ENCODE measurements at places on chromosomes 7 and 10.

GRCh38 chr7:92751902-92752901, 84.2 kb downstream of the CDK6 start:
- no peak for DNase-seq

- no peak for DNase-seq
Measured at GRCh38 chr7:19442016-19442785, 266.6 kb downstream of the POLR1F start.

DNA sequence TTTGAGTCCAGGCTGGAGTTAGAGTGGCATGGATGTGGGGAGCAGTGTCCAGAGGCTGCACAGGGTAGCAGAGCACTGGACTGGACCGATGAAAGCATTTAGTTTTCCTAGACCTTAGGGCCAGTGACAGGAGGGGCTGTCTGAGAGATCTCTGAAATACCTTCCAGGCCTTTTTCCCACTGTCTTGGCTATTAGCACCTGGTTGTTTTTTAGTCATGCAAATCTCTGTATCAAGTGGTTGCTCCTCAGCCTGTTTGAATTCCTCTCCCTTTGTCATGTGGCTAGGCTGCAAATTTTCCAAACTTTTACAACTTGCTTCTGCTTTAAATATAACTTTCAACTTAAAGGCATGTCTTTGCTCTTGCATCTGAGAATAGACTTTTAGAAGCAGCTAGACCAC, 504.3 kb upstream of the VSTM2A start:
- no peak for DNase-seq

DNA sequence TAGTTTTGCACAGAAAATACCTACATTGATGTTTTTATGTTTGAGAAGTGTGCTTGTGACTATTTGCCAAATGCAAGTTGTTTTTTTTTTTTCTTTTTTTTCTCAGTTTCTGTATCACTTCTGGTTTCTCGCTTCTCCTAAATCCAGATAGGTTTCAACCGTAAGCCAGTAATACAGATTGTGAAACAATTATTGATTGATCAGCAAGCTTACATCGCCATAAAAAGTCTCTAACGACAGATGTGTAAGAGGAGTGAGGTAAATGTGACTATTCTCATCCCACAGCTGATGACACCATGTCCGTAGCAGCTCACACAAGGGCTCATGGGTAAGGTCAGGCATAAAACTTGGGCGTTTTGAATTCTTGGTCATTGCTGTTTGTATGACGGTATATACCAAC, 202.8 kb upstream of the AKR1E2 start:
- DNase-seq: no peak

- no peak for DNase-seq
Measured at GRCh38 chr10:111996103-111996502, 187.5 kb downstream of the GPAM start.

DNA sequence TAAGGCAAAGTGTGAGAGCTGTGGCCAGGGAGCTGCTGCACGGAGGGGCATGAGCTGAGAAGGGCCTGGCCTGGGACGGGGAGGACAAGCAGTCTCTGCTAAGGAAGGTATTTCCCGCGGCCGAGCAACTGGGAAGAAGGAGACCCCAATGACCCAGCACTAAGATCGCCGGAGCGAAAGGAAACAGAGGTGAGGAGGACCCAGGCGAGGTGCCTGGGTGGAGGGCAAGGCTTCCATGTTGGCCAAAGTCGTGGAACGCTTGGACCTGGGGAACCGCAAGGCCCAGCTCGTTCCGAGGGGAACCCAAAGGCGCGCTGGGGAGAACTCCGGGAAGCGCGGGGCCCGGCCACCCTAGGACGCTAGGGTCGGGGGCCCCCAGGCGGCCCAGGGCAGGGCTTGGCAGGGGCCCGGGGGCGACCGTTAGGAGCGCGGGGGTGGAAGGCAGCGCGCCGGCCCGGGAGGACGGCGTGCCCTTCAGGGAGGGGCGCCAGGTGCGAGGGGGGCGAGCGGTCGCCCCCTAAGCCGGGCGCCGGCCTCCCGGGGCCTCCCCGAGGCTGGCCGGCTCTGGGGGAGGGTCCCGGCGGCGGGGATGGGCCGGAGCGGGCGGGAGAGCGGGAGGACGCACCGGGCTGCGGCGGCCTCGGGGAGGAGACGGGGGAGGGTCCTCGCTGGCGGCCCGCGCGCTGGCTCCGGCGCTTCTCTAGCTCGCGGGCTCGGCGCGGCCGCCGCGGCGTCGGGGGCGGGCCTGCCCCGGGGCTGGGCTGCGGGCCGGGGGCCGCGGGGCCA, 545 bp downstream of the GIGYF1 start:
- no peak for DNase-seq

DNA sequence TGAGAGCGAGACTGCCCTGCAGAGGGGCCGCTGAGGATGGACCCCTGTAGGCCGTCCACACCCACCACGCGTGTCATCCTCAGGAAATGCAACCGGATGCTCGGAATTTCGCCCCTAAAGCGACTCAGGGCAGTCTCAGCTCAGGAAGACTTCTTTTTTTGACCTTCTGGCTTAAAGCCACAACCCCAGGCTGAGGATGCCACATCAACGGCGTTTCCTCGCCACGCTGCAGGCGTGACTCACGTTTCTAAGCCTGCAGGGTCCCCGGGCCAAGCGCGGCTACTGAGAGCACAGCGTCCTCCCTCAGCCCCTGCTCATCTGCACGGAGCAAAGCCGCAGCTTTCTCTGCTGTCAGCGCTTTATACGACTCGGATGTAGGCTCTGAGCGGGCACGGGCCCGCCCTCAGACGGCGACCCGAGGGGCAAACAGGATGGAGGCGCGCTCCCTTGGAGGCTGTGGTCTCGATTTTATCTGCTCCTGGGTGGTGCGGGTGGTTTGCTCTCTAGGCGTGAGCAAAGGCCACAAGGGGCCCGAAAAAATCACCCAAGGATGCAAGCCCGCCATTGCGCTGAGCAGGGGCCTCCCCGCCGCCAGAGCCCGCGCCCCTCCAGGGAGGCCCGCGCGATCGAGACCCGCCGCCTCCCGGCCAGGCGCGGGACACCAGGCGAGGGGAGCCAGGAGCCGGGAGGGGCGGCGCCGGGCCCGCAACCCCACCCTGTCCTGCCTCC, 726 bp upstream of the INSIG1 start:
- no peak for DNase-seq

- DNase-seq: no peak
Measured at GRCh38 chr10:122051609-122052385, 62.8 kb downstream of the TACC2 start.

DNA sequence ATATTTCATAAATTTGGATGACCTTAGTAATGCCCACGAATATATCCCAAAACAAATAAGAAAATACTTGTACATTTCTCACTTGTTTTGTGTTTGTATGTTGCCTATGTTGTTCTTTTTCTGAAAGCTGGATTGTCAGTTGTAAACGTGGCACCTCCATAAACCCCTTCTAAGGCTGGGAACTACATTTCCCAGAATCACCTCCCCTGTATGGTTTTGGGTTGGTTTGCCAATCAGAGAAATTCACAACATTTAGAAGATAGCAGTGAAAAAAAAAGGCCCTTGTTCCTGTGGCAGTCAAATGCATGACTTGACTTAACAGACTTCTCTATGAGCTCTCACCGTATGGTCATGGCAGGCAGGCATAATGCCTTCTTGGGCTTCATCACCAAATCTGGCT, 676.3 kb upstream of the STEAP1 start:
- no peak for DNase-seq

DNA sequence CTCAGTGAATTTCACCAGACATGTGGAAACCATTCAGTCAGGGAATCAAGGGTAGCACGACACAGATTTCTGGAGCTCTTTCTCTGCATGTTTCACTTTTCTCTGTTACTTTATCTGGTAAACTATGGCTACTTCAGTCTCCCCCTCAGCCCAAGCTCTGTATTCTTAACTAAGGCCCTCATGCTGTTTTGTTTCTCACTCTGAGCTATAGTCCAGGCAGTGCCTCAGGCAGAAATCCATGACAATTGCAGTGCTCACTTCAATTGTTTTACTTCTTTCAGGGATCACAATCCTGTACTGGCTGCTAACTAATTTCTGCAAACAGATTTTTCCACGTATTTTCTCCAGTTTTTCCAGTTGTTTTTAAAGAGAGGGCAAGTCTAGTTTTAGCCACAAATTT, 1599.9 kb upstream of the LRRTM3 start:
- DNase-seq: no peak

- DNase-seq: no peak
Measured at GRCh38 chr10:21265622-21266021, 259.9 kb downstream of the SKIDA1 start.

DNA sequence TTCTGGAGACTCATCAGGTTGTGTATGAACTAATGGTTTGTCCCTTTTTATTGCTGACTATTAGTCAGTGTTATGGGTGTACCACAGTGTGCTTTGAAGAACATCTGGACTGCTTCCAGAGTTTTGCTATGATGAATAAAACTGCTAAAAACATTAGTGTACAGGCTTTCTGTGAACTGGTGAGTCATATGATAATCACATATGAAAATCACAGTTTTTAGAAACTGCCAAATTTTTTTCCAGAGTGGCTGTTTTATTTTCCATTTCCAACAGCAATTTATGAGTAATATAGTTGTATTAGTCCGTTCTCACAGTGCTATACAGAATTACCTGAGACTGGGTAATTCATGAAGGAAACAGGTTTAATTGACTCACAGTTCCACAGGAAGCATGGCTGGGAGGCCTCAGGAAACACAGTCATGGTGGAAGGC, 281.2 kb upstream of the VSTM2A start:
- DNase-seq: no peak

DNA sequence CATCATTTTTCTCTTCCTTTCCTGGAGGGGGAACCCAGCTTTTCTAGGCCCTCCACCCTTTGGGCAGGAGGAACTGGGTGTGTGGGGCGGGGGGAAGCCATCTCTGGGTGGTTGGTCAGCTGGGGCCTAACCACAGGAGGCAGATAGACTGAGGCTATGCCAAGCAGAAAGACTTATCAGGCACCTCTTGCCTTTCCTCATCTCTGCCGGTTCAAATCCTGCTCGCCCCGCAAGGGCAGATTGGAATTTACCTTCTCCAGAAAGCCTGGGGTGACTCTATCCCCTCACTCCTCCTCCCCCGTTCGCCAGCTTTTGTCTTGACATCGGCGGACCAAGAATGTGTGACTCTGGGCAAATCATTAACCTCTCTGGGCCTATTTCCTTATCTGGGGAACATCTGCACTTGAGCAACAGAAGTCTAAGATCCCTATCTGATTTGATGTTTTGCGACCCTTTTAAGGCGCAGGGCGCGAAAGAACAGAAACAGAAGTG, 584 bp upstream of the GARS1 start:
- DNase-seq: no peak

DNA sequence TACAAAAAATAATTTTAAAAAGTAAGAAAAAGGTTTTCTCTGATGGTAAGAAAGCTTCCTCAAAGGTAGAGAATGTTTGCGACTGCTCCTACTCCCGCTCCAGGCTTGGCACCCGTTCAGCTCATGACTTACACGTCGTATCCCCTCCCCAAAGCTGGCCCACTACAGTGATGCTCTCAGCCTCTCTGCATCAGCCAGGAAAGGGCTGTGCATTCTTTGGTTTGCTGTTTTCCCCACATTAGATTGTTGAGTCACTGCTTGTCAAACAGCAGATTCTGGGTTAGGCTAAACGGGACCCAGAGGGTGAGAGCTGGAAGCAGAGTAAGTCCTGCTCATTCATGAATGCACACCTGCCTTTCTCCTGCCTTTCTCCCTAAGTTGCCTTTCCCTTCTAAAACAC, 54.7 kb upstream of the NMT2 start:
- no peak for DNase-seq

GRCh38 chr7:110888641-110889040, 202.3 kb upstream of the LRRN3 start:
- no peak for DNase-seq

Data from cortex of kidney (tissue), 1 donor.